ENCODE measurements at places on chromosomes 3 and 15.

GRCh38 chr15:58697220-58697619, 52.3 kb downstream of the ADAM10 start:
- no peak for DNase-seq

DNA sequence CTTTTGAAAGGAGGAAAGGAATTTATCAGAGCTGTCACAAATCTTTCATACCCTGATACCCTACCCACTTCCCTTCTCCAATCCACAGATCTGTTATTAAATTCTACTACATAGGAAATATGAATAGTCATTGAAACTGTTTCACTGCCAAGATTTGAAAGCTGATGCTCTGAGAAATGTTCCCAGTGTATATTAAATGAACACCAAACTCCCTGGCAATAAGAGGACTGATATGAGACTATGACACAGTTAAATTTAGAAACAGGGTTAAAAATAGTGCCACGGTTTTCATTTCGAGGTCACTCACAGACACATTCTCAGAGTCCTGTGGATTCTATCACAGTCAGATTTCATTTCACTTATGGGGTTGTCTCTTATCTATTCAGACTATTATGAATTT, 27.2 kb upstream of the GBE1 start:
- DNase-seq = no peak

- DNase-seq = no peak
Observed at GRCh38 chr3:117751651-117752050, 1042.1 kb downstream of the TUSC7 start.

- no peak for DNase-seq
Observed at GRCh38 chr3:8822141-8822540, 52.7 kb upstream of the OXTR start.

DNA sequence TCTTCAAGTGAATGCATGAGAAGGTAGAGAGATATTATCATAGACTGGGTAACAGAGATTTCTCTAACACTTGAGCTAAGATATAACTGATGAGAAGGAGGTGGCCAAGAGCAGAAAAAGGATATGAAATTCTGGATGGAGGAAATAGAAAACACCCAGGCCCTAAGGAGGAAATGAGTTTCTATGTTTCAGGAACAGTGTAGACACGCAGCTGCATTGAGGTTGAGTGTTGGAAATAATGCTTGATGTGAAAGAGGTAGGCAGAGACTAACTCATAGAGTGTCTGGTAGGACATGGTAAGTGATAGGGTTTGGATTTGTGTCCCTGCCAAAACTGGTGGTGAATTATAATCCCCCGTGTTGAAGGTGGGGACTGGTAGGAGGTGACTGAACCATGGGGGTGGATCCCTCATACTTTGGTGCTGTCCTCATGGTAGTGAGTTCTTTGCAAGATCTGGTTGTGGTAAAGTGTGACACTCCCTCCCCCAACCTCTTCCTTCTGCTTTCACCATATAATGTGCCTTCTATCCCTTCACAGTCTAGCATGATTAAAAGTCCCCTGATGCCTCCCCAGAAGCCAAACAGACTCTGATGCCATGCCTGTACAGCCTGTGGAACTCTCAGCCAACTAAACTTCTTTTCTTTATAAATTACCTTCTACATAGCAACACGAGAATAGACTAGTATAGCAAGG, 787.3 kb downstream of the EDEM1 start:
- peak; percentile 24 for DNase-seq

GRCh38 chr15:42858540-42858939, 62.0 kb downstream of the TTBK2 start:
- no peak for DNase-seq

DNA sequence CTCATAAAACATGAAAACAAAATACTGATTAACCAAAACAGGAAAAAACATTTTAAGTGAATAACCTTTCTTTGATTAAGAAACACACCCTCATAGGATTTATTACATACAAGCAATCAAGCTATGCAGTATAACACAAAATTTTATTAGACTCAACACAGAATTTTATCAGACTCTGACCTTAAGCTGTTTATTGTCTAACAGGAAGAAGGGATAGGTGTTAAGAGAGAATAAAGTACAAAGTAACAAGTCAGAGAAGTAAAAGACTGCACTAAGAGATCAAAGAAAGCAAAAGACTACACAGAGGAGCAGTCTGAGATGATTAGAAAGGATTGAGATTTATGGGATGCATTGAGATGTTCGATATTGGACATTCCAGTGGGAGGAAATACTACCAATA, 37.6 kb downstream of the ICE2 start:
- DNase-seq = no peak

GRCh38 chr15:48898032-48898431, 20.1 kb downstream of the EID1 start:
- no peak for DNase-seq

DNA sequence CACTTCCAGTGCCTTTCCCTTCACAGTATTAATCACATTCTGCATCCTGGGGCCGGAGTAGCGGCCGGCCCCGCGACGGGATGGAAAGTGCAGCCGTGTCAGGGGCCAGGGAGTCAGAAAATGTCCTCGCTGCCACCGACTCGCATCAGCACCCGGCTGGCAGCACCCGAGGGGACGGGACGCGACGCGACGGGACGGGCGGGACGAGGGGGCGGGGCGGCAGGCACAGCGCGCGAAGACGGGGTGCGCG, 353 bp downstream of the ATG3 start:
- DNase-seq = no peak

All from Kasumi-1 (cell line).